ENCODE measurements at places on chromosomes 1 and 21.
A peak's percentile ranks its signal among the peaks of the same experiment; 100 is the strongest.

DNA sequence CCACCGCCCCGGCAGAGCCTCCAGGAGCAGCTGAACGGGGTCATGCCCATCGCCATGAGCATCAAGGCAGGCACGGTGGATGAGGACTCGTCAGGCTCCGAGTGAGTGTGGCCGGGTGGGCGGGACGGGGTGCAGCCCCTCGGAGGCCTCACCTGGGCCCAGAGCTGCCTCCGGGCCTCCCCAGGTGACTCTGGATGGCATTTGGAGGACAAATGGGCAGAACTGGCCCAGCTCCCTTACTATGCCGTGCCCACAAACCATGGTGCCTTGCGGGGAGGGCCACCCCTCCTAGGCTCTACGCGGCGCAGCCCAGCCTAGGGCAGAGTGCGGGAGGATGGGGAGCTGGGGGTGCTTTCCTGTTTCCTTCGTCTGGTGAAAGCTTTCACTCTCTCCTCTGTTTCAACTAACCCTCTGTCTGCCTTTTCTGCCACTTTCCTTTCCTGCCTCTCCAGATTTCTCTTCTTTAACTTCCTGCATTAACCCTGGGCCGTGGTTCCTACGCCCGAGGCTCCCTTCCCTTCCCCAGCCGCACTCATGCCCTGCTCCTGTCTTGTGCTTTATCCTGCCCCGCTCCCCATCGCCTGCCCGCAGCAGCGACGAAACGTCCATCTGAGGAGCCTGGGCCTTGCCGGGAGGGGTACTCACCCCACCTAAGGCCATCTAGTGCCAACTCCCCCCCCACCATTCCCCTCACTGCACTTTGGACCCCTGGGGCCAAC lies 9.2 kb downstream of the PSRC1 start:
- no peak for DNase-seq

DNA sequence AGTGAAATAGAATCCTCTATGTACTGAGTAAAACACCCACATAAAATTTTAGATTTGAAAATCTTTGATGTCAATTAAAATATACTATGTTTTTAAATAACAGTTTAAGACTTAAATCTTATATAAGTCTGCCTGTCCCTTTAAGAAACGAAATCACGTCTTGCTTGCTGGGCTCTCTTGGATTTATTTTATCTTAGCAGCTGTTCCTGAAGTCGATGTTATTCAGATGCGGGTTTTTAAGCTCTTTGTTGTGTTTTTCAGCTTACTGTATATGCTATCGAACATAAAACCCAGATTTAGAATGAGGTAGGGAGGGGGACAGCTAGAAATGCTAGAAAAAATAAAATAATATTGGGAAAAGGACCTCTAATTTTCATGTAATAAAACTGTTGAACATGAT lies 11.1 kb upstream of the SSX2IP start:
- DNase-seq: no peak

DNA sequence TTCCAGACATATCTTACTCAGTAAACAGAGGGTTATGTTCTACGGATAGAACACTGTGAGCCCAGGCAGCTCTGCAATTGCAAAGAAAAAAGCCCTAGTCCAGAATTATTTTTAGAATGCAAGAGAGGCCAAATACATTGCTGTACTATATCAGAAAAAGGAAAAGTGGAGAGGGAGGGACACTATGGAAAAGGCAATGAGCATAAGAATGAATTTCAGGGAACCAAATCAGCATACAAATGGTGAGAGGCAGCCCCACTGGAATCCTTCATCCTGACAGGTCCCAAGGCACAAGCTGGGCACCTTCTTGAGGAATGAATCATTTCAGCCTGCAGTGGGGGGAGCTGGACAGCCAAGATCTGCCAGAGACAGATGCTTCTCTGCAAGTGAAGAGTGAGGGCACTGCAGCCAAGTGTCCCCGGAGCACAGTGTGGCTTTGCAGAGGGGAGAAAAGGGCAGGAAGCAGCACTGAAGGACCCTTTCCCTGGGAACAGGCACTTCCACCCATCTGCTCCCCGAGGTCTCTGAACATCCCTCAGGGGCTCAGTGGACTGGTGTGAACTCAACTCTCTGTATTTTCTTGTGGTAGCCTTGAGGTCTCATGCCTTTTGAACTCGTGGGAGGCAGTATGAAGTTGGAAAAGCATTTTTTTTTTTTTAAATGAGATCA lies 115.6 kb downstream of the XCL2 start:
- DNase-seq: peak; percentile 91

DNA sequence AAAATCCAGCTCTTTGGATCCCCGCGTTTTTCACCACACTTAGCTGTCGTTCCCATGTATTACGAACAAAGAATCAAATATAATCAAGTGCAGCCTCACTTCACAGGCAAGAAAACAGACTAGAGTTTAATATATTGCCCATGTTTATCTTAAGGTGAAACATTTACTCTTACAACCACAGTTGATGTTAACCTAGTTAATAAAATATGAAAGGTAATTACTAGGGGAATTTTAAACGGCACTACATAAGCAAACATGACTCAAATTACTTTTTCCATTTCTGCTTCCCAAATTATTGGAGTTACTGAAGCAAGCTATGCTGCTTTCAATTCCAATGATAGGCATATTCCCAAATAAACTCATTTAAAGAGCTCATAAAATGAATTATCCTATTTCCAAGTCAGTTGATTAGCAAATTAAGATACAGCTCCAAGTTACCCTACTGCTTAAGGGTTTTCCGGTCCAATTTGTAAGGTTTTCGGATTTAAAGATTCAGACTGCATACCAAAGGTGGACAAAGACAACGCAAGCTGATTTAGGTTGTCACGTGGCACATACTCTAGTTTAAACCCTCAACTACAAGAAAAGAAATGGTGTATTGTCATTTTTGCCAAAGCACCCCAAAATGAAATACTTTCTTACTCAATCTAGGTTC lies 5.9 kb downstream of the COX20 start:
- no peak for DNase-seq

- DNase-seq: no peak
These were observed 47.5 kb downstream of the OLFML3 start for GRCh38 chr1:114026797-114027196.

GRCh38 chr1:180939073-180939710 lies 26.5 kb downstream of the KIAA1614 start:
- no peak for DNase-seq

GRCh38 chr1:14189381-14189780 lies 409.1 kb upstream of the KAZN start:
- DNase-seq: no peak

- DNase-seq: no peak
These were observed 50.1 kb downstream of the COL18A1 start for GRCh38 chr21:45454926-45455673.

- DNase-seq: peak; percentile 93
These were observed 71.4 kb upstream of the RAB4A start for GRCh38 chr1:229199261-229200243.
